ENCODE measurements at places on chromosomes 2 and 18. TPM values are rescaled to one million over a fixed set of nuclear protein-coding genes. Genes with fewer than 3 reads are reported as not detected.

SCG2 gene
- 50.7 TPM for total RNA-seq

SLC8A1 gene
- total RNA-seq: 160 TPM

FBXO11 gene
- 260 TPM for total RNA-seq

MC2R gene
- total RNA-seq: not detected

Measured in parietal lobe (tissue), 2 donors.